ENCODE measurements at places on chromosomes 4 and X.

- no peak for DNase-seq
Measured at GRCh38 chrX:155956099-155956498, 41.4 kb upstream of the IL9R start.

GRCh38 chrX:4358577-4358976, 645.1 kb upstream of the PRKX start:
- DNase-seq = no peak

GRCh38 chr4:78014889-78015886, 41.9 kb upstream of the FRAS1 start:
- DNase-seq = no peak

- DNase-seq = no peak
Measured at GRCh38 chr4:39950861-39951481, 26.7 kb downstream of the PDS5A start.

DNA sequence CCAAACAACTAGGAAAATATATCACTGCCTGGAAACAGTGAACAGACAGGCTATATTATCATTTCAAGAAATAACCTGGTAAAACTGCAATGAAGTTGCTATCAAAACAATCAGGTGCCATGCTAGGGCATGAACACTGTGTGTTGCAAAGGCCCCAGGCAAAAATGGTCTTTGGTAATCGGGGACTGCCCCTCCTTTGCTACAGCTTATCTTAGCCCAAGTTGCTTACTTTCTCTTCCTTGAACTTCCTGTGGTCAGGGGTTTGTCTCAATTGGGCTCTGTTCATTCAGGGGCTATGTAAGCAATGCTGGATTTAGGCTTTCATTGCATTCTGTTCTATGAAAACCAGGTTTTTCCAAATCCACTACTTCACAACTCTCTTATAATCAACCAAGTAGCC, 30.4 kb downstream of the SCML1 start:
- no peak for DNase-seq

DNA sequence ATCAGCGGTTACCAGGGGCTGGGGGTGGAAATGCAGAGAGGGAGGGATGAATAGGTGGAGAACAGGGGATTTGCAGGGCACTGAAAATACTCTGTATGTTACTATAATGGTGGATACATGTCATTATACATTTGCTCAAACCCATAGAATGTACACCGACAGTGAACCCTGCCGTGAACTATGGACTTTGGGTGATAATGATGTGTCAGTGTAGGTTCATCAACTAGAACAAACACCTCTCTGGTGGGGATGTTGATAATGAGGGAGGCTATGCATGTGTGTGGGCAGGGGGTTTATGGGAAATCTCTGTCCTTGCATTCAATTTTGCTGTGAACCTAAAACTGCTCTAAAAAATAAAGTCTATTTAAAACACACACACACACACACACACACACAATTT, 11.5 kb downstream of the HPSE start:
- DNase-seq = no peak

- no peak for DNase-seq
Measured at GRCh38 chrX:131394384-131394783, 105.3 kb upstream of the IGSF1 start.

- DNase-seq = no peak
Measured at GRCh38 chr4:145207934-145208333, 27.5 kb upstream of the OTUD4 start.

- no peak for DNase-seq
Measured at GRCh38 chr4:60743654-60744053, 456.5 kb upstream of the ADGRL3 start.

DNA sequence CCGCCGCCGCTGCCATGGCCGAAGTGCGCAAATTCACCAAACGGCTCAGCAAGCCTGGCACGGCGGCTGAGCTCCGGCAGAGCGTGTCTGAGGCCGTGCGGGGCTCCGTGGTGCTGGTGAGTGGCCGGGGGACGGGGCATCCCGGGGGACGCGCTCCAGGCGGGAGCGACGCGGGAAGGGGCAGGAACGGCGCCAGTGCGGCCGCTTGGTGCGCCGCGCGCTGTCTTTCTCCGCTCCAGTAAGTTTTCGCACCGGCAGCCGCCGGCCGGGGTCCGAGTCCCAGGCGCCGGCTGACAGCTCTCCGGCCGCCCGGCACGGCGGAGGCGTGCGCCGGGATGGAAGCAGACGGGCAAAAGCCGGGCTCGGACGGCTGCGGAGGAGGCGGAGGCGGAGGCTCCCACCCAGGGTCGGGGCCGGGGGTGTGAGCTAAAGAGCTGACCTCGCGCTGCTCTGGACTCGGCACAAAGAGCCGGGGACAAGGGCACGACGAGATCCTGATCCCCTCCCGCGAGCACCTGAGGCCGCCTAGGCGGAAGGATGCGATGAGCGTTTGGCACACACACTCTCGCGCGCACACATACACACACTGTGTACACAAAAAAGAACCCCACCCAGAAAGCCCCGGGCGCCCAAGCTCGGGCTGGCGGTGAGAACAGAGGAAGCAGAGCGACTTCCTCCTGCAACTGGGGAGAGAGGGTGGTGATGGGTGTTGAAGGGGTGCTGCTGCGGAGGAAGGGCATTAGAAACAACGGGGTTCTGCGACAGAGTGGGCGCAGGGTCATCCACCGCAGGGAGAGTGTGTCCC, 545 bp downstream of the DOCK11 start:
- no peak for DNase-seq

GRCh38 chr4:25535278-25535677, 120.4 kb upstream of the SLC34A2 start:
- no peak for DNase-seq

GRCh38 chr4:120319046-120319767, 252.6 kb upstream of the MAD2L1 start:
- no peak for DNase-seq

- no peak for DNase-seq
Measured at GRCh38 chr4:76953956-76954355, 4.4 kb downstream of the SEPTIN11 start.

Measured in HTR-8/SVneo (cell line).